ENCODE measurements at places on chromosomes 7 and 10.

DNA sequence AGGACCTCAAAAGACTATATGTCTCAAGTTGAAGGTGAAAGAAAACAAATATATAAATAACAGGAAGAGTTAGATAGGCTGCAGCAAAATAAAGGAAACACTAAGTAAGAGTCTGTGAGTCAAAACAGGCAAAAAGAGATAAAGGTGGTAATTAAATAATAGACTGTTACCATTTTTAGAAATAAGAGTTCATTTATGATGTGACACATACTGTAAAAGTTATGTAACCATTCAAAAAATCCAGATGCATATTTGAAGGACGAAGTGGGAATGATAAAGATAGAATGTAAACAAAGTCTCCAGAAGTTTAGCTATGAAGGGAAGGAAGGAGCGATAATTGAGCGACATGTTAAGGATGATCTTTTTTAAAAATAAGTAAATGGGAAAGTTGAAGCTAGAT lies 50.5 kb downstream of the HECTD2 start:
- no peak for DNase-seq

DNA sequence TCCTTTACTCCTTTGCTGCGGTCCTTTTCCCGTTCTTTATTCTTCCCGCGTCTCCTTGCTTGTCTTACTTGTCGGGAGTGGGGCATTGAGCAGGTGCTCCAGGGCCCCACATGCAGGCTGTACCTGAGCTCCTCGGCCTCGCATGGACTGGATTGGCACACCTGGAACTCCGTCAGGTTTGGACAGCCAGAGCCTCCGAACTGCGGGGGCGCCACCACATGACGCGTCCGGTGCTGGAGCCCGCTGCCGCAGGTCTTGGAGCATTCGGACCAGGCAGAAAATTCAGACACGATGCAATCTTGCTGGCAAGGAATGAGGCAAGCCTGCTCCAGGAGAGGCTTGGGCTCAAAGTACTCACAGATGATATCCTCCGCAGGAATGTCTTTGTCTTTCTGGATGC lies 195.7 kb downstream of the THSD7A start:
- DNase-seq: no peak

DNA sequence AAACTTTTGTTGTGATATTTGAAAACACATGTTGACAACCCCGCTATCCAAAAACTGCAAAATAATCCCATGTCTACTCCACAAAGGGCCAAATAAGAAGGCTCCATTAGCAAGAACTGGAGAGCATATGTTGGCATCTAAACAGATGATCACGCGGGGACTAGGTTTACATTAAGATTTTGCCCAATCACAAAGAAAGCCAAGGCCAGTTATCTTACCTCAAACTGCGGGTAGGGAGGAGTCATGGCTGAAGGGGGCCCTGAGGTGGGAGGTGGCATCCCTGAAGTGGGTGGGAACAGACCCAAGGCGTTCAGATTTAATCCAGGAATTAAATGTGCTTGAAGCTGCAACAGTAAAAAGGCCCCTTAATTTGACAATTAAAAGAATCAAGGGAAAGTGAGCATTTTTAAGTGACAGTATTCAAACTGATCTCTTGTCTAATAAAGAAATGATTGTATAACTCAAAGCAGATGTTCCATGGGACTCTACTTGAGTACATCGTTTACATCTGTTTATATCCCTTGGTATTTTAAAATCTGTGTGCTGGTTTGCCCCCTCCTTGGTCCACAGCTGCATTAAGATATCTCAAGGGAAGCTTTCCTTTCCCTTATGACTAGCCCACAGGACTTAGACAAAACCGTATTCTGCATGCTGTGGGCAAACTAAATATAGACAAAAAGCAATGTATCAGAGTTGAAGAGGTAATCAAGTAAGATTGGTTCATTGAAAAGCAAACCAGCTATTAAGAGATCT lies 42.9 kb downstream of the MALSU1 start:
- no peak for DNase-seq

DNA sequence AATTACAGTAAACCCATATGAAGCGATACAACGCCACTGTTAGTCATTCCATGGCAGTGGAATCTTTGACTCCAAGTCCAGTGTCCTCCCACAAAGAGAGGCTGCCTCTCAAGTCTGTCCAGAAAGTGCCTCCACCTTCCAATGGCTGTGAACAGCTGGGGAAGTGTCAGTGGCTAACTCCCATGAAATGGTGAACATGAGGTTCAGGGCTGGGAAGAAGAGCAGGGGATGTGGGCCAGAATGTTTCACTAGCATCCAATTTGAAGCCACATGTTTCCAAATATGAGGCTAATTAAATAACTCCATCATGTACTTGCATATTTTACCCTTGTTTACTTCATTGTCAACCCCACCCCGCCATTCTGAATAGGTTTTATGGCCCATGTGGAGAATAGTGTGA lies 53.1 kb upstream of the CHST15 start:
- no peak for DNase-seq
